ENCODE measurements at places on chromosomes 16 and 17.

GRCh38 chr17:63066158-63066813 lies 100.3 kb downstream of the TANC2 start:
- DNase-seq, result no peak

DNA sequence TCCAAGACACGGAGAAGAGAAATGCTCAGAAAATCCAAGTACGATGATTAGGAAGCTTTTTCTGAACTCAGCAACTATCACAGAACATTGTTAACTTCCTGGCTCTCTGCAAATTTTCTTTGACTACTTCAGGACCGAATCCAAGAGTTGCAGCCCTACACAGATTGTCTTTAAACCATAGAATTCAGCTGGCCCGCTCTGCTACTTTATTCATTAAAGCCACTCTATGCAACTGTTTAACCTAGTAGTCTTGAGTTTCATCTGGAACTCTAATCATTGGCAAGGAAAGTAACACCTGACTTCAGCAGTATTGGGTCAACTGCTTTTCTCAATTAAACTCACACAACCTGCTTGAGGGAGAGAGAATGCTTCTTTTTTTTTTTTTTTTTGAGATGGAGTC lies 210.1 kb downstream of the SLC39A11 start:
- no peak for DNase-seq

- no peak for DNase-seq
Observed at GRCh38 chr16:9599415-9600120, 508.1 kb downstream of the HAPSTR1 start.

DNA sequence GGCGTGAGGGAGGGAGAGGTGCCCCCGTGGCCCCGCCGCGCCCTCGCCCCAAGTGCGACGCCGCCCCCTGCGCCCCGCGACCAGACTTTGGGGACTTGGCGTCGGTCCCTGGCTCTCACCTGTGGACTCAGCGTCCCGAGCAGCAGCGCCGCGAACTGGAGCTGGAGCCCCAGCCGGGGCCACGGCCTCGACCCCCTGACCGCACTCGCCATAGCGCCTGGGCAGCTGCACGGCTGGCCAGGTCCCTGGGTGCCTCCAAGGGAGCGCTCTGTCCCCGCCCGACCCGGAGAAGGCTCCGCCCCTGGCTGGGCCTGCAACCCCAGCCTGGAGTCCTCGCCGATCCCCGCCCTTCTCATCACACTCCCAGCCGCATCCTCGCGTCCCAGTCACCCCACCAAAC lies at the start of gene ERN2:
Gene ERN2, minus strand, starts transcription at position 247 of the 400 bp plus-strand sequence. Its CDS starts 35 bp downstream, at position 212.
- no peak for DNase-seq

GRCh38 chr17:8152112-8152775 lies at the start of gene PER1:
Gene PER1 (minus strand): TSS chr17:8152404. CDS start chr17:8150706, 1,698 bp downstream.
- peak; percentile 94 for DNase-seq

GRCh38 chr17:61294777-61295176 lies 104.9 kb upstream of the TBX2 start:
- DNase-seq, result no peak

GRCh38 chr17:55664287-55664686 lies 58.4 kb downstream of the TMEM100 start:
- no peak for DNase-seq

All from stimulated activated naive CD8-positive, alpha-beta T cell treated with anti-CD3 and anti-CD28 coated beads, Interleukin-15, amount 100 ng/mL, for 72 hours (primary cell).